ENCODE measurements at places on chromosomes 12 and 14.

DNA sequence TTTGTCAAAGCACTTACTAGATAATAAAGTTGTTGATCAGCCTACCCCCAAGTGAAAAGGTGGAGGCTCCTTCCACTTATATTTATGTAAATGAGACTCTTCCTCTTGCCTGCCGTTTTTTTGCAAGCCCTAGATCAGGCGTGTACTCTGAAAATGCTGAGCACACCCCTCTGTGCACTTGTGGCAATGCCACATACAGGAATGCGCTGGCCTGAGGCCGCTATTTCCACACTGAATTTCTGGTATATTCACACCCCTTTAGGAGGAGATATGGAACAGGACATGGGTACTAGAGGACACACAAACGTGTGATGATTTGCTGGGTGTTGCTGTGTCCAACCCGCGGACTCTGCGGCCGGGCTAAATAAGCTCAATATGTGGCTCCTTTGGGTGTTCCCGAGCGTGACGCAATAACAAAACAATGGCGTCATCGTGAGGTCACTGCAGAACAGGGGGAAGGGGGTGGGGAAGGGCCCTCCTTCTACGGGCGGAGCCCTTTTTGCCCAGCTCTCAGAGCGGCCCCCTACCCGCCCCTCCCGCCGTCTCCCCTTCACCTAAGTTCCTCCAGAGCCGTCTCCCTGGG lies 554 bp upstream of the TSPAN31 start:
- DNase-seq = no peak

- no peak for DNase-seq
These were observed 3.2 kb upstream of the TESPA1 start for GRCh38 chr12:54987611-54988231.

DNA sequence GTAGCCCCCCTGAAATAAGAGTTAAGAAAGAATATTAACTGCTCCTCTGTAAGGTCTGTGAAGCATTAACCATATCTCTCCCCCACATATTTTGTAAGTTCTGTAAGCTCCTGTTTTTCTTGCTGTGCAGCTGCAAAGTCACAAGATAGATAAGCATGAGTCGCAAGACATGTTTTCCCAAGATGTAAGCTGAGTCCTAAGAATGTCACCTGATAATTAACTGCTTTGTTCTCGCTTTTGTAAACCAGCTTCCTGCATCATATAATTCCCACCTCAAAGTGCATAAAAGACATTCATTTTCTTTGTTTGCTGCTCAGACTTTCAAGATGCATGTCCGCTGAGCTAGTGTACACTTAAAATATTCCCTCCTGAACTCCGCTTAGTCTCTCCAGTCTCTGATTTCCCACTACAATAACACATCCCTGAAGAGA lies 27.0 kb upstream of the PHC1 start:
- no peak for DNase-seq

DNA sequence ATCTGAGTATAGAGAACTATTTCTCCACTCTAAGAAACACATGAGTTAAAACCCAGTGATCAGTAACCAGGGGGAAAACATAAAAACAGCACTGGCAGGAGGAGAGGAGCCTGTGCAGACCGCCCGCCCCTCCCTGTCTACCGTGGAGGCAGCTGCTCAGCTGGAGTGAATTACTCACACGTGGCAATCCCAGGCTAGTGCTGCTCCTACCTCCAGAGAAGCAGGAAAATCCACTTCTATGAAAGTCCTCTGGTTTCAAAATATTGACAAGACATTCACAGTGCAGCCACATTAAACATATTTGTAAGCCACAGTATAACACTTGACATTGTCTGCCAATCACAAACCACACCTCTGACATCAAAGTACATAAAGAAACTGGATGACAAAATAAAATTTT lies 16.7 kb downstream of the TMEM132D start:
- DNase-seq = no peak

- no peak for DNase-seq
These were observed 77.8 kb downstream of the RERG start for GRCh38 chr12:15143467-15143866.

GRCh38 chr12:121326996-121327674 lies 25.1 kb downstream of the ANAPC5 start:
- no peak for DNase-seq
